ENCODE measurements at places on chromosomes 5 and 9.

GRCh38 chr5:28430565-28431178 lies 1392.3 kb upstream of the CDH9 start:
- DNase-seq: no peak

DNA sequence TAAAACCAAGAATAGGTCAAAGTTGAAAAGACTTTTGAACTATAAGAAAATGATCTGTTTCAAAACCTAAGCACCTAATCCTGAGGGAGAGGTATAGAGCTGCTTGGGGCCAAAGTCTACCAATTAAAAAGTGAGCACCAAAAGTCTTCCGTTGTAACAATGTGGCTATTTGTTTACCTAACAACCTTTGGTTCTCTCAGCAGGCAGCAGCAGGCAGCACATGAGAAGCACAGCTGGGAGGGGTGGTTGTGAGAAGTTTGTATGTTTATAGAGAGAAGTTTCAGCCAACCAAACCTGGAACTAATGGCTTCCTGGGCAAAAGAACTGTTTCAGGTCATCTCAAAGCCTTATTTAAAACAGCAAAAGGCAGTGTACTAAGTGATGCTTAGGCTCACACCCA lies 59.8 kb upstream of the TBC1D9B start:
- no peak for DNase-seq

DNA sequence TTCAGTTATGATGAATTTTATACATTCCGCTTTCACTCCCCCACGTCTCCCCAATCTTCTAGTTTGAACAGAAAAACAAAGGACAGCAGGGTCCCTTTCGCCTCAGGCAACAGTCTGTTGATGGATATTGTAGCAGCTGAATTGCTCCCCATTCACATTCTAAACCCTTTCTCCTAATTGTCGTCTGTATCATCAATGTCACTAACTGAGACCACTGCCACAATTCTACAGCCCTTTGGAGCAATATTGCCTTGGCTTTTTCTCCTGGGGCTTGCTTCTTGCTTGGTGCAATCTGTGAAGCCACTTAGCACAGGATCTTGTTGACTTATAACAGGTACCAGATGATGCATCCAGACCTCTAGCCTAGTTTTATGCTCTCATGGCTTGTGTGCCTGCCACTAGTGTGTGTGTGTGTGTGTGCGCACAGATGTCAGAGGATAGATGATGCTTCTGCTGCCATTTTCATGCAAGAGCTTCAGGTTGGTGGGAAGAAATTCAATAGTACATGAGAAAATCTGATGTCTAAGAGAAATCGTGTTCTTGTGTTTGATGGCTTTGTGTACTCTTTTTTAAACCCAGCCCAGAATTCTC lies 195.2 kb upstream of the ISL1 start:
- DNase-seq: no peak

DNA sequence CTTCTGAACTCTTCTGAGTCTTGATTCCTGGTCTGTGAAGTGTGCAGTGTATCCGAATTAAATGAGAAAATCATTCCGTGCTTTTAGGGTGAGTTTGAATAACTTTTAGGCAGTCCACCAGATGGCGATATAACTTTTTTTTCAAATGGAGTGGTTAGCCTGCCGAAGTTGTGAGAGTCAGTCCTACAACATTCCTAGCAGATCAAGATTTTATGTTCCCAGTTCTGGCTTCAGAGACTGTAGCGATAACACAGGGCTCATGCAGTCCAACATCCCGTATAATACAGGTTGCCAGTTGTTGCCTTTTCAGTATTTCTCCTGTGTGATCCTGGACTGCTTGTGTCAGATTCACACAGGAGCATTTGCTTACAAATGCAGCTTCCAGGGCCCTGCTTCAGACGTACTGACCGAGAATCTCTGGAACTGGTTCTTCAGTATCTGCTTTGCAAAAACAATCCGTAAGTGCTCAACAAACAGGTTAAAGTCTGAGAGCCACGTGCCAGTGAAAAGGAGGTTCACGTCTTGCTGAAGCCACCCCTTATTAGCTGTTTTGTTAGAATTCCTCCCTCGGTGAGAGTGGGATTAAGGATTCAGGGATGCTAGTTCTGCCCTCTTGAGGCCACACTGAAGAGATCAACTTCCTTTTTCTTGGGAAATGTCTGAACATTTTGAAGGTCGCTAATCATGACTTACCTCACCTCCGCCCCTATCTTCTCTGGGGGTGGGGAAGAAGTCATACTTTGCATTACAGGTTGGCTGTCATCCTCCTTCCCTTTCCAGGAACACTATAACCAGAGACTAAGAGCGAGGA lies 22.8 kb downstream of the SMIM3 start:
- no peak for DNase-seq

DNA sequence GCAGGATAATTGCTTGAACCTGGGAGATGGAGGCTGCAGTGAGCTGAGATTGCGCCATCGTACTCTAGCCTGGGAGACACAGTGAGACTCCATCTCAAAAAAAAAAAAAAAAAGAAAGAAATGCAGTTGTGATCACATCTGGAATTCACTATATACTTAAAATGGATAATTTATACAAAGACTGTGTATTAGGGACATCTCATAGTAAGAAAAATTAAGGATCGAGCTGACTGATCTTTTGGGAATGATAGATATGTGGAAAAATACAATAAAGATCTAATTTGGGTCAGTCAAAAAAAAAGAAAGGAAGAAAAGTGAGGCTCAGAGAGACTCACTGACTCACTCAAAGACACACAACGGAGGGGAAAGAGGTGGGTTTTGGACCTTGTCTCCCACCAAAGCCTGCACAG lies 73.2 kb upstream of the STXBP1 start:
- DNase-seq: no peak

DNA sequence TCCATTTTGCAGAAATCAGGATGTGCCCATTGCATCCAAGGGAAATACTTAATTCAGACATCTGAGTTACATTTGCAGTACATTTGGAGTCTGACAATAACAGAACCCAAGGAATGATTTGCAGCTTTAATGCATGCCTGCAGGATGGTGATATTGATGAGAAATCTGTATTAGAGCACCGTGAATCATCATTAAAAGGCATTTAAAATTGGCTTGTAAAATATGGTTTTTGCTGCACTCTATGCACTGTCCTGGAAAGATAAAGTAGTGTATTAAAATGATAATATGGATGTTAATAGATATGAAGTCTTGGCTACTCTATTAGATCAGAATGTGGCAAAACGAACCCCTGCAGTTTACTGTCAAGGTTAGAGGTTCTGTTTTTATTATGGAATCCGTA lies 556.9 kb downstream of the MAT2B start:
- no peak for DNase-seq

DNA sequence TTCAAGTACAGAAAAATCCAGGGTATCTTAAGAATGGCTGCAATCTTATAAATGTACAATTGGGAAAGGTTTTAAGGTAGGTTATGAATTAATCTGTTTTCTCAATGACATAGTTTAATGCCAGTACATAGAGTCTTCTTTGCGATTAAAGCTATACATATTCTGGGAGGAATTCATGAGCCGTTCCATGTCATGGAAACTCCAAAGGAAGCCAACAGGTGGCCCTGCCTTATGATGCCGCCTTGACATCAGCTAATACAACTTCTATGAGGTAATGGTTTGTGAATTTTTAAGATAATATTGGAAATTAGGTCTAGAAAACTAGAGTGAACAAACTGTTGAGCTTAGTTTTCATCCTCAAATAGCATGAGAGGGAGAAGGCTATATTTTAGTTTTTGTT lies 713.4 kb downstream of the EFNA5 start:
- DNase-seq: no peak

DNA sequence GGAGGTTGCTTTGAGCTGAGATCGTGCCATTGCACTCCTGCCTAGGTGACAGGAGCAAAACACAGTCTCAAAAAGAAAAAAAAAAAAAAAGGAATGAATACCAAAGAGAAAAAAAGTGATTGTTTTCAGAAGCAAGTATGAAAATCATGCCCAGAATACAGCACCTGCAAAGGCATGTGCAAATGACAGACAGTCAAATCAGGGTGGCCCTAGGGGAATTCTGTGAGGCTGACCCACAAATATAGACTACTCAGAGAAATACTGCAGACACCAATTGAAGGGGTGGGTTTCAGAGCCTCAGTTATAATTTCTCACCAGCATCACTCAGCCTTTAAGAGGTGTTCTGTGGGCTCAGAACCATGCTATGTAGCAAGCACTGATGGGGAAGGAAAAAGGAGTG lies 28.6 kb downstream of the DCAF12 start:
- no peak for DNase-seq

DNA sequence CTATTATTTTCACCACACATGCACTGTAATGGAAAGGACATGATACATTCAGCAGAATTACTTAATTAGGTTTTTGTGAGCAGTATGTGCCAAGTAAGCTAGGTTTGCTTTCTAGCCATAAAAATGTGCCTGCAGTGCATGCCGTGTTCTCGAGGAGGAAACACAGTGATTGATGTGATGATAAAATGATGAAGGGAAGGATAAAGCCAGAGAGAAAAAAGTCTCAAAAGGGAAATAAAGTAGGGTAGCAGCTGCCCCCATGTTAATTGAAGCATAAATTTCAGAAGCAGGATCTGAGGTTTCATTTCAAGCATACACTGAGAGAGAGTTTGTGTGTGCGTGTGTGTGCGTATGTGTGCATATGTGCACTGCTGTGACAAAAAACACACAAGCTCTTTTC lies 714.2 kb upstream of the C9orf72 start:
- no peak for DNase-seq

DNA sequence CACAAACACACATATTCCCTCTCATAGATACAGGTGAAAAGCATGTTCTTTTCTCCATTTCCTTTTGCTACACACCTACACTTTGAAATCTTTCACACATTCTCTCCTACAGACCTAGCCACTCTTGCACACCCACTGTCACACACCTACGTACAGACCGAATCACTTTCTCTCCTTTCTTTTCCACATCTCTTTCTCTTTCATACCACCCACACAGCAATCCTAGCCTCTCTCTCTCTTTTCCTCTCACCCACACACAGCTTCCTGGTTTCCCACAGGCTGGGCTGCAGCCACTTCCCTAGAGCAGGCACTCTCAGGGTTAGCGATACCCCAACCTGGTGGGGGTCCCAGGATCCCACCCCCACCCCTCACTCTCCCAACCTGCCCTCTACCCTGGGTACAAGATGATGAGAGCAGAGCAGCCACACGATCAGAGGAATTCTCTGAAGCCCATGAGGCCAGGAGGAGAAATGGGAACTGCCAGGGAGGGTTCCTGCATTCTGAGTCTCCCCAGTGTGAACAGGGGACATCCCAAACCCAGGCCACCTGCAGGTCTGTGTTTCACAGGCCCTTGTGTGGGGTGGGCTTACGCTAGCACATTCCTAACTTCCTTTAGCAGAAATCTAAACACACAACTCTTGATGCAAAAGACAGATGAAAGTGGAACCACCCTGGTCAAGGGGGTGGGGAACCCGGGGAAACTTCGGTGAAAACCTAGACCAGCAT lies 17.1 kb upstream of the SYNPO start:
- DNase-seq: no peak

DNA sequence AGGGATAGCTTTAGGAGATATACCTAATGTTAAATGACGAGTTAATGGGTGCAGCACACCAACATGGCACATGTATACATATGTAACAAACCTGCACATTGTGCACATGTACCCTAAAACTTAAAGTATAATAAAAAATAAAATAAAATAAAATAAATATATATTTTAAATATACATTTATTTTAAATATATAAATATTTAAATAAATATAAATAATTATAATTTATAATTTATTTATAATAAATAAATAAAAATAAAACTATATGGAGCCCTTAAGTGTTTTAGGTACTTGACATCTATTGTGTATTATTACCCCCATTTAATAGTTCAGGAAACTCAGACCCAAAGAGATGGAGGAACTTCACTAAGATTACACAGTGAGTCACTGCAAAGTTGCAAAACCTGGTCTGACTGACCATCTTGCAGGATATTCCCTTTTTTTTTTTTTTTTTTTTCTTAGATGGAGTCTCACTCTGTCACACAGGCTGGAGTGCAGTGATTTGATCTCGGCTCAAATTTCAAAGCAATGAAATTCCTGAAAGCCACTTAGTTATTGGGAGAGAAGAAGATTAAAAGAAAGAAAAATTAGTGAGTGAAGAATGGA lies 5.8 kb upstream of the C5orf52 start:
- no peak for DNase-seq

DNA sequence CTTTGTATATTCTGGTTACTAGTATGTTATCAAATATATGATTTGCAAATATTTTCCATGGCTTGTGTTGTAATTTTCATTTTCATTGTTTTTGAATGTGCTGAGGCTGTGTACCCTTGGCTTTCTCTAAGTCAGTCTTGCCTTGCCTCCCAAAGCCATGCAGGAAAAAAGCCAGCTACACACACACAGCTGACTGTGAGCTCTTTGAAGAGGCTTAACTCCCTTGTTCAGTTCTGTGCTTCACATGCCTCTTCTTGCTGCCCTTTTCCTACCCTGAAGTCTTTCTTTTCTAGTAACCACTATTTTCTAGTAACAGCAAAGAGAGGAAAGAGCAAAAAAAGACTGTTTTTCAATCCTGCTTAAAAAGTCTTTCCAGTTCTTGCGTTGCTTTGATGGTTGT lies 53.9 kb downstream of the KCNN2 start:
- no peak for DNase-seq

DNA sequence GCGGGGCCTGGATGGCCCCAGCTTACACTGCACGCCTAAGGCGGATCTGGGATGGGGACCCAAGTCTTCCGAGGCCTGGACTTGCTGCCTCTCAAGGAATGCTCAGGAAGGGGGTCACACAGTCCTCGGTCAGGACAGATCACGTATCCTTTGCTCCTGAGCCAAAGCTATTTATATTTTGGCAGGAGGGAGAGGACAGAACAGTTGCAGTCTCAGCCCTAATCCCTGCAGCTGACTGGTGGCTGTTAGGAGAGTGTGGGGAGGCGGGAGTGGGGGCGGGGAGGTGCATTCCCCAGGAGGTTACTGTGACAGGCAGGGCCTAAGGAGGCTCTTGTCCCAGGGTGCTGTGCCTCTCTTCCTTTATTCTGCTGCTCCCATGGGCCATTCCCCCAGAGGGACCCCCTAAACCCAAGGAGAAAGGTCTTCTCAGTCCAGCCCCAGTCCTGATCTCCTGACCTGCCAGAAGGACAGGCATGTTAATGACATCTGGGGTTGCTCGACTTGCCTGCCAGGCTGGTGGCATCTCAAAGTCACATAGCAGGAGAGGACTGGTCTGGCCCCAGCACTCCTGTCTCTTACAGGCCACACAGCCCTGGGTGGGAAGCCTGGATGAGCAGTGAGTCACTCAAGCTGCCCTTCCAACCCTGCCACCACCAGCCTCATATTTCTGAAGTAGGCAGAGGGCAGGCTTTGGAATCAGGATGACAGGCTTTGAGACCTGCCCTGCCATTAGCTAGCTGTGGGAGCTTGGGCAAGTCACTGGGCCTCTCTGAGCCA lies 51.9 kb downstream of the COL27A1 start:
- DNase-seq: no peak

GRCh38 chr5:2102819-2103776 lies 220.4 kb upstream of the IRX4 start:
- no peak for DNase-seq
